ENCODE measurements at places on chromosomes 7 and 10. TPM values are rescaled to one million over a fixed set of nuclear protein-coding genes. Genes with fewer than 3 reads are reported as not detected.

Gene CFAP58
- total RNA-seq = 0.14 TPM

Gene OR2A5
- total RNA-seq = not detected

Gene AKR1C4
- not detected for total RNA-seq

DNA sequence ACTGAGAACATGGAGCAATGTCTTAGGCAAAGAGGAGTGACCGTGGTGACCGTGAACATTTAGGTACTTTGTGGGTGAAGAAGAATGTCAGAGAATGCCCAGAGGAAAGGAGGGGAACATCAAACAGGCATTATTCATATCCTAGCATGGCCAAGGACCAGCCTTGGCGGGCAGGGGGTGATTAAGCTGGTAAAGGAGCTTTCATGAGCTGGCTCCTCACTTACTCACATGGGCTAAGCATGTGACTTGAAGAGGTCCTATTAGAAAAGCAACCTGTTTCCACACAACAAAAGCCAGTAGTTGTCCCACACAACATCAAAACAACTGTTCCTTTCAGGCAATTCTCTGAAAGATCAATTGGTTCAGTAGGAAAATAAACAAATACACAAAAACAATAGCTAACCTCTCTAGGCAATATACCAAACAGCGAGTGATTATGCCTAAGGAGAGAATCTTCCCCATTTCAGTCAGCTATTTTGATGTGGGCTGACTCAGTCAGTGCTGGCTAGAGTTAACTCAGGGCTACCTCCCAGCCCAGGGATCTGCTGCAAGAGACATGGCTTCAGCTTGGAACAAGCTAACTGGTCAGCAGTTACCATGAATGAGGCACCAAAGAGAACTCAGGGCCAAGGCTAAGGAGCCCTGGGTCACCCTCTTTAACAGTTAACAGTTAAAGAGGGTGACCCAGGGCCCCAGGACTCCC is 283.5 kb downstream of the ARHGAP12 start:
- no peak overlapping the region for H3K4me3 ChIP-seq
- H3K4me1 ChIP-seq = no peaks in the 10 kb centered on the region
- no peaks in the 10 kb centered on the region for H3K27me3 ChIP-seq
- no peaks in the 10 kb centered on the region for H3K36me3 ChIP-seq
- no peak overlapping the region for H3K27ac ChIP-seq

GRCh38 chr7:2072042-2072441 is 160.7 kb downstream of the MAD1L1 start:
- peaks cover 7% of the 10 kb centered on the region for H3K36me3 ChIP-seq
- H3K4me3 ChIP-seq = no peak overlapping the region
- no peak overlapping the region for H3K27ac ChIP-seq
- no peak for DNase-seq
- no peaks in the 10 kb centered on the region for H3K27me3 ChIP-seq

GRCh38 chr10:109207361-109207760 is 716.0 kb downstream of the XPNPEP1 start:
- H3K36me3 ChIP-seq = no peaks in the 10 kb centered on the region
- H3K27me3 ChIP-seq = no peaks in the 10 kb centered on the region
- no peak overlapping the region for H3K4me3 ChIP-seq
- no peak overlapping the region for H3K27ac ChIP-seq
